ENCODE measurements at places on chromosomes 6 and 20.

DNA sequence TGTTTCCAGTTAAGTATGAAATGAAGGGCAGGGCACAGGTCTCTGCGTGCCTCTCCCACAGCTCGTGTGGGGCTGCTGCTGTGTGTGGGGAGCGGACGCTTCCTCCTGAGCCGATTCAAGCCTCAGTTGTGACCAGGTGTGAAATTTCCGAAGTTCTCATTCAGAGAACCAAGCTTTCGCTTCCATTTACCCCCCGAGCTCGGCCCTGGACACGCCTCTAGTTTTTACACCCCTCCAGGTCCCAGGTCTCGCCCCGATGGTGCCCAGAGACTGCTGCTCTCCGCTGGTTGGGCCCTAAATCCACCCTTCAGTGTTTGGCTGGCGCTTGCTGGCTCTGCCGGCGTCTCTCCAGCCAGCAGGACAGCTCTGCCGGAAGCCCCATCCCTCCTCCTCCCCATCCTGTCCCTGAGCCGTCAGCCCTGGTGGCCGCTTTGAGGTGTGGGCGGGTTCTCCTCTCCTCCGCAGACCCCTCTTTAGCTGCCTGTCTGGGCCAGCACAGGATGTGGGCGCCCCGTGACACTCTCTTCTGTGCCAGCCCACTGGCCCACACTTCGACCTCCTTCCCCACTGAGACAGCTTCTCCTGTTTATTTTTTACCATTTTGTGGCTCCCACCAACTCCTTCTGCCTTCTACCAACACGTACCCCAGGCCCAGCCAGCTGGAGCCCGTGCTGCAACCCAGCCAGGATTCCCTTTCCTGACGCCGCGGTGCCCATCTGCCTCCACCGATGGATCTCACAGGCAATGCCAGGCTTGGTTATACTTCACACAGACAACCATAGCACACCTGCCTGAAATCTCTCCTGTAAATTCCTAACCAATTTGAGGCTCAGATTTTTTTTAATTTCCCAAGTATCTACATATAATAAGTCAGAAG, 142.8 kb downstream of the DLL1 start:
- no peak for DNase-seq

DNA sequence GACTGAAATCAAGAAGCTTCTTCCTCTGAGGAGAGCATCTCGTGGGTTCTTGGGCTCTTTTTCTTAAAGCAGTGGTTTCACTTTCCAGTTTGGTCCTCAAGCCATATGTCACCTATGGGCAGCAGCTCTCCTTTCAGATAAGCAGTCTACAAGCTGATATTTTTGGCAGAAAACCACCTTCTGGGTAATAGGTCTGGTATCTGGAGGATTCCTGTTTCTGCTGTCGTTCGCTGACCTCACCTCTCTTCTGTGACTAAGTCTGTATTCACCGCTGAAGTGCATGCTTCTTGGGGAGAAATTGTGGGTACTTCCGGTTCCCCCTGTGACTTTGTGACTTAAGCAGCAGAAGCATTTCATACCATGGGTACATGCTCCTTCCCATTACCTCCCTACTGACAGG, 193.6 kb downstream of the EDN1 start:
- DNase-seq: no peak

DNA sequence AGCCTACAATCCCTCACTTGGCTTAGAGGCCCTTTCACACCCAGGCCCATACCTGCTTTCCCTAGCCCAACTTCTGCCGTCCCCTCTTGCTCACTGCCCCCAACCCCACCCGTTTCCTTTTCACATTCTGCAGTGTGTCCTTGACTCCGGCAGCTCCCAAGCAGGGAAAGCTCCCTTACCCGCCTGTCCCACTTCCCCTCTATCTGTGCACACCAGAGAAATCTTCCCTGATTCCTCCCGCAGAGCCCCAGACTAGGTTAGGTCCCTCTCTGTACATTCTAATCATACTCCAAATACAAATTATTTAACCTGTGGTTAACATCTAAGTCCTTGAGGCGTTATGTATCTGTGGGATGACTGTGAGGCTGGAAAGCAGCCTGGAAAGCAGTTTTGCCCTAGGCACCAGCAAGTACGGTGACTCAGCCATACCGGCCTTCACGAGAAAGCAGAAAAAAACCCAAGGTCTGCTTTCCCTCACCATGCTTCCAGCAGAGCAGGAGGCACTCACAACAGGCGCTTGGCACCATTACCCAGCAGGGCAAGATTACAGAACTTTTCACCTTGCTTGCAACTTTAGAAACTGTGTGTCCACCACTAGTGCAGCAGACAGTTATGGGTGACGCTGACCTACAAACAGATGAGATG, 22.3 kb downstream of the ELOVL5 start:
- no peak for DNase-seq

DNA sequence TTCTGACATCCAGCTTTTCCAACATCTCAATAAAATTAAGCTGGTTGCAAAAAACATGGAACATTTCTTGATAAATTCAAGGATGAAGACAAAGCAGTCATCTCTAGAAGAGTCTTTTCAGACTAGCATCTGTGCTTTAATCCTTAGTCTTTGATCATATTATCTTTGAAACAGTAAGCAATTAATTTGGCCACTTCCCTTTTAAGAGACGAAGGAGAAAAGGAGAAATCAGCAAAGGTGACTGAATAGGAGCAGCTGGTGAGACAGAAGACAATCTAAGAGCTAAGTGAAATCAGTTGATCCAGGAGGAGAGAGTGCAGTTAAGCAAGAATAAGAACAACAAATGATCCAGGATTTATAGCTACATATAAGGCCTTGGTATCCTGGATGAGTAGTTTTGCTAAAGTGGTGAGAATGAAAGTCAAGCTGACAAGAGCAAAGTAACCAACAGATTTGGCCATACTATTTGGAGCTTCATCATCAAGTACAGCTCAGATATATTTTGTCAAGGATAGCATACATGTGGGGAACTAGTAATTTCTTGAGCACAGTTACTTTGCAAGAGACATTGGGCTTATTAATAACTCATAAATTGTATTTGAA, 215.5 kb downstream of the ADGB start:
- DNase-seq: no peak

DNA sequence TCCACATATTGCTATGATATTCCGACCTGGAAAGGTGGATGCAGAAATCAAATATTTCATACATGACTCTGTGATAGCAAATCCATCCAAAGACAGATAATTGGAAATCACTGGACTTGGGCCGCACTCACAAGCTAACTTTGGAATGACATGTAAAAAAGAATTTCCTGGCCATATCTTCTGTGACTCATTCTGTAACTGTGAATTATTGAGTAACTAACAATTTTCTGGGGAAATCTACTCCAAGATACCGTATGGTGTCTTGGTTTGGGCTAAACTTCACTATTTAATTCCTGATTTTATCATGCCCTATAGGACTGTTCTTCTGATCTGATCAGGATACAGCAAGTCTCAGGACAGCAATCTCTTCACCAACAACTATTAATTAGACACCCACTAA, 92.7 kb upstream of the LY86 start:
- no peak for DNase-seq
